ENCODE measurements at places on chromosomes 16 and 17.

DNA sequence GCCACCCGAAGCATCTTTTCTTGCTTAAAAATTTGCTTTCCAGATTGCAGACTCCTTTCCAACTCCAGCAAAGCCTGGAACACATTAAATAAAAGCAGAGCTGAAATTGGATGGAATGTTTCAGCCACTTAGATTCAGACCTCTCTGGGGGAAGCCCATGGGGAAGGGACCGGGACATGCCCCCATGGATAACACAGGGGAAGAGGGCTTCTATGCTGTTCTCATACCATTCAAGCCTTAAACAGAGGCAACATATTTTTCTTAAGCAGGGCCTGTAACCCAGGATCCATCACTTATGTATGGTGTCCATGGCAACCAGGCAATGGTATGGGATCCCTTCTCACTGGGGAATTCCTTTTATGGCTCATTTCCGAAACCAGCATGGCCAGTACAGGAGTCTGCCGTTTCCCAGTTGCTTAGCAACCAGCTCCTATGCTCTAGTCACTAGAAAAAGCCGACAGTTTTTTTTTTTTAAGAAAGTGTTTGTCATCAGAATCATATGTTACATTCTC lies 62.0 kb upstream of the MARCHF10 start:
- no peak for DNase-seq

GRCh38 chr17:50501054-50501453 lies 7.2 kb upstream of the MYCBPAP start:
- DNase-seq, result no peak

DNA sequence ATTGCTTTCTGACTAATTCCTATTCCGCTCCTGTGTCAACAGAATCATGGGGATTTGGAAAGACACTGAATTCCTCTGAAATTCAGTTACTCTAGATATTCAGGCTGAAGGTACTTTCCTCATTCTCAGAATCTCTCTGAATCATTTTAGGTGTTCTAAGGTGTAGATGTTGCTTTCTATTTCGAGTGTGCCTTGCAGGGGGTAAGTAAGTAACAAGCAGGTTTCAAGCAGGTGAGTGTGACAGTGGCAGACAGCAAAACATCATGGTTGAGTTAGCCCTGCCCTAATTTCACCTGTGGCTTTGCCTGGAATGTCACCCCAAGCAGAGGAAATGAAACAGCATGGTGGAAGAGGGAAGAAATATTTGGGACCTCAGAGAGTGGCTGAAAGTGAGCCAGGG lies 75.1 kb downstream of the SHISA9 start:
- no peak for DNase-seq

DNA sequence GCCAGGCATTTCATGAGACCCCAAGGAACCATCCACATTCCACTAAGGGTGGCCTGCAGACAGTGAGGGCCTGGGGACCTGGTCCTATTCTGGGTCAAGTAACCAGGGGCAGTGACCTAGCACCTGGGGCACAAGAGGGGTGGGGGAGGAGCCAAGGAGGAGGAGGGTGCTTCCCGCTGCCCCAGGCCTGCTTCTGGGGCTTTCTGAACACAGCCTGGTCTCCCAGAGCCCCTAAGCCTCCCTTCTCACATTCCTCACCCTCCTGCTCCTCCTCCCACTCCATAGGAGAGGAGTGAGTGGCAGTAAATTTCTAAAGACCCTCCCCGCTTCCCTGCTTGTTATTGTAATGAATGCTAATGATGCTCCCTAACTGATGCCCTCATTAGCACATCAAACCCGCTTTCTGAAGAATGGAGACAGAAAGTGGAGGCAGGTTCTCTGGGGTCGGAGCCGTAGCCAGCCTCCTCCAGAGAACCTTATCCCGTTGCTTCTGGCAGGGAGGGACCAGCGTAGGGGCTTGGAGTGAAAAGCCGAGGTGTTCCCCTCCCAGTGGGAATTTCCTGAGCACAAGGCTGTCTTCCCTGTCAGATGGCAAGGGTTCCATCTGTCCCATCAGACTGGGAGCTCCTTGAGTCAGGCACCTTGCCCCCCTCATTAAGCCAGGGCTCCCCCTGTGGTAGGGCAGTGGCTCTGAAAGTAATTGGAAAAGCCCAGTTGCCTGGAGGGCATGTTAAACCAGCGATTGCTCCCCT lies 3.7 kb upstream of the SRCIN1 start:
- no peak for DNase-seq

- DNase-seq, result no peak
Observed at GRCh38 chr17:47975189-47975822, 4.4 kb downstream of the CDK5RAP3 start.

DNA sequence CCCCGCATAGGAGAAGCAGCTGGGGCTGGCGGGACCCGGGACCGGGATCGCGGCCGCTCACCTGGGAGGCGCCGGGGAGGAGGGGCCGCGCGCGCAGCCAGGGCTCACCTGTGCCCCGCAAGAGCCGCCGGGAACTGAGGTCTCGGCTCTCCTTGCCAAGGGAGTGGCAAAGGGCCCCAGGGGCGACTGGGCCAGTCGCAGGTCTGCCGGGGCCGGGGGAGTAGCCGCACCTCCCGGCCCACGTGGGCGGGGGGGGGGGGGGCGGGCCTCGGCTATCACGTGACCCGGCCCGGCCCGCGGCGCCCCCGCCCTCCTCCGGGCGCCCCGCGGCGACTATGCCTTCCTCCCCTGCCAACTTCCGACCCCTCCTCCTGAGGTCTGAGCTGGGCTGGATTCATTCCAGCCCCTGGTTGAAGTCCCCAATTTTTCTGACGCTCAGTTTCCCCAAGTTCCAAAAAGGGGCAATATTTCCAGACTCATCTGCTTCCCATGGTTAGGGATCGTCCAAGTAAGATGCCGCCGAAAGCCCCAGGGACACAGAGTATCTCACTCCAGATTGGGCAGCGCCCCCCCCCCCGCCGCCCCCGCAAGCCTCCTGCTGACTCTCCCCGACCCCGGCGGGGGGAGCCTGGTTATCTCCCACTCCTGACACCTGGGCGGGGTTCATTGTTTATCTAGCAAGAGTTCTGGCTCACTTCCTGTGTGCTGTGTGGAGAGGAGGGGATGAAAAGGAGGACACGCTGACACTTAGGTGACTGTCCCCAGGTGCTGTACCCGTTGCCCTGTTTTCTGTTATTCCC lies at the start of gene TMC6:
TSS of gene TMC6 (minus strand) at position 205 of the 800 bp plus-strand sequence. CDS start 1,923 bp downstream, outside the sequence.
- DNase-seq, result peak; percentile 61

- no peak for DNase-seq
Observed at GRCh38 chr16:21610006-21610544, 10.7 kb downstream of the METTL9 start.

DNA sequence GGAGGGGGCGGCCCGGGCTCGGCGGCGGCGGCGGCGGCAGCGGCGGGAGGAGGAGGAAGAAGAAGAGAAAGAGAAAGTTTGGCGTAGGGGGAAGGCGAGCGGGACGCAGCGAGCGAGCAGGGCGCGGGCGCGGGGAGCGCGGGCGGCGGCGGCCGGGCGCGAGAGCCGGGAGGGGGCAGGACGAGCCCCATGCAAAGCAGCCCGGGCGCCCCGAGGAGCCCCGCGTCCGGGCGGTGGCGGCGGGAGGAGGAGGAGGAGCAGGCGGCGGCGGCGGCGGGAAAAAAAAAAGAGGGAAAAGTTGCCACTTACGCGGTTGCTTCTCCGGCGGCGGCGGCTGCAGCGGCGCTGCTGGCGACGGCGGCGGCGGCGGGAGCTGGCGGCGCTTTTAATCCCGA lies 10.3 kb upstream of the ZFHX3 start:
- peak; percentile 51 for DNase-seq

GRCh38 chr16:60123392-60124023 lies 1389.4 kb upstream of the GOT2 start:
- DNase-seq, result no peak

- DNase-seq, result no peak
Observed at GRCh38 chr17:17808706-17809432, 27.9 kb downstream of the SREBF1 start.

DNA sequence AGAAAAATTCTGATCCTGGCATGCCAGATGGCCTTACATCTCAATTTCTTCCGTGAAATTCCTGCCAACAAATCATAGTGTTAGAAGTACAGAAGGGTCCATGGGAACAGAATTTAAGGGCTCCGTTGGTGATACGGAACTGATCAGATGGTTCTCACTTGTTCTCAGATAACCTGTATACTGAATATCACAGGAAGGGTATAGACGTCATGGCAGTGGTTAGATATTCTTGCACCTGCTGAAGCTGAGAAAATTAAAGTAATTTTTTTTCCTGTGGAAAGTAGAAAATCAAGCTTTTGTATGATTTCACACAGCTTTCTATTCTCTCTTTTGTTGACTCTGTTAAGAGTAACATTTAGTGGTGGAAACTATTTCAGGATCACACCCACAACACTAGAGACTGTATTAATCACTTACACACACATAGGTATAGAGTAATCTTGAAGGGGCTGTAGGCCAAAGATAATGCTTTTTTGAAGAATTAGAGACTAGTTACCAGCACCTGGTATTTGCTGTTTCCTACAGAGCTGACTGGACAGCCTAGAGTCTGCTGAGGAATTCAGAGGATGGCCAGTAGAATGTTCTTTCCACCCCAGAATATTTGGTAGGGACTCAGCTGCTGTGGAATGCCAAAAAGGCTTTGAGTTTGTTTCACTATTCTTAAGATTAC lies 7.5 kb downstream of the TENT4B start:
- no peak for DNase-seq

DNA sequence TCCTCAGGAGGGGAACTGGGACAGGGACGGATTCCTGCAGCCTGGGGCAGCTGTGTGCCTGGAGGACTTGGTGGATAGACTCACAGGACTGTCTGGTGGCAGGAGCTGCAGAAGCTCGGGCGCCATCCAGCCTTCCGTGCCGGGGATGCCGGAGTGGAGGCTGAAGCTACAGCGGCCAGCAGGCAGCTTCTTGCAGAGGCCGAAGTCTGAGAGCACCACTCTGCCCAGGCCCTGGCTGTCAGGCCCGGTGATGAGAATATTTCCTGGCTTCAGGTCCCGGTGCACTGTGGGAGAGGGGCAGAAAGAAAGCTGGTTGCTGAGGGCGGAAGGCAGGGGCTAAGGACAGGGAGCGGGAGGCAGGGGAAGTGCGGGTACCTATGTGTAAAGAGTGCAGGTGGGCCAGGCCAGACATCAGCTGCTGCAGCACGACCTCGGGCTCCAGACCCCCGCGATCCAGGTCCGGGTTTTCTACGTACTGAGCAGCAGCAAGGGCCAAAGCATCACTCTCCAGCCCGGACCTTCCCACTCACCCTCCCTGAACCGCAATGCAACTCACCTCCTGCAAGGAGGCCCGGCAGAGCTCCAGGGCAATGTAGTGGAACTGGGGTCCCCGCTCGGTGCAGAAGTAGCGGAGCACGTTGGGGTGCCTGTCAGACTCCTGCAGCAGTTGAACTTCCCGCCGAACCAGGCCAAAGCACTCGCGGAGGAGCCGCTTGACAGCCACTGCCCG lies 16.1 kb downstream of the PLK1 start:
- DNase-seq, result no peak

- DNase-seq, result no peak
Observed at GRCh38 chr16:87070657-87071056, 246.5 kb downstream of the C16orf95 start.

GRCh38 chr17:82663381-82664275 lies 15.4 kb upstream of the WDR45B start:
- DNase-seq, result peak; percentile 17

GRCh38 chr16:86882586-86883280 lies 304.4 kb downstream of the FOXL1 start:
- peak; percentile 62 for DNase-seq

DNA sequence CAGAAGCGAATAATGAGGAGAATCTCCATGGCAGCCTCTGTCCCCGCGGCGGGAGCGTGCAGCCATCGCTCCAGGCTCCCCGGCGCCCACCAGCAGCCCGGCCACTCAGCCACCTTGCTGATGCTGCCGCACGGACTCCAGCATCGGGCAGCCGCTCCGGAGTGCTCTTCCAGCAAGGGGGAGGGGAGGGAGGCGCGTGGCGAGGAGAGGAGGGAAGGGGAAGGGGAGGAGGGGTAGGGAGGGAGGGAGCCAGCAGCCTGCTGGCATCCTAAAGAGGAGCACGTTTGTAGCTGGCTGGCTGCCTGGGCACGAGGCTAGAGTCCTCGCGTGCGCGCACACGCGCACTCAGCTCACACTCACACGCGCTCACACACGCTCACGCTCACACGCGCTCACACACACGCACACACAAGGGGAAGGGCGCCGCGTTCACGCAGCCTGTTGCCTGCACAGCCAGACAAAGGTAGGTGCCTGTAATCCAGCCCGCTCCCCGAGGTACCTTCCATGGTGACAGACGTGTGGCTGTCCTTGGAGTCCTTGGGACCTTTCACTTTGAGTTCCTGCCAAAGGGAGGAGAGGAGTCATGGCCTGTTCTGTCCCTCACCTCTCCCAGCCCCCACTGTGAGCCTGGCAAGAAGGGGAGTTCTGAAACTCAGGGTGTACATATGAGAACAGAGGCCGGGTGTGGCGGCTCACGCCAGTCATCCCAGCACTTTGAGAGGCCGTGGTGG lies 82.1 kb downstream of the TIMM22 start:
- peak; percentile 49 for DNase-seq
